ENCODE measurements at places on chromosomes 2 and 18. TPM values are rescaled to one million over a fixed set of nuclear protein-coding genes. Genes with fewer than 3 reads are reported as not detected.

DNA sequence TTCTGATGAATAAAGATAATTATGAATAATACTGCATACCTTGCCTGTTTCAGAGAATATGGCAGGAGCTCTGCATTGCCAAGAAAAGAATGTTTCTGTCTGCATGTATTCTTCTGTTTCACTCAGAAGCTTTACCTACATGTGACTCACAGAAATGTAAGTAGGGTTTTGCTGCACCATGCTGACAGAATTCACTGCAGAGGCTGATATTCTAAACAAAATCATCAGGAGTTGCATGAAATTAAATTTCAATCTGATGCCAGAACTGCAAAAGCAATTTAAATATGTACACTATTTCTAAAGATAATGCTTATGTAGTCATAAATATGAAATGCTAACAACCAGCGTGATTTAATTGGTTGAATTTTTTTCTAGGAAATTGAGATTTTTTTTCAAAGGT, 332.8 kb upstream of the FSHR start:
- no peak overlapping the region for H3K4me3 ChIP-seq
- H3K27me3 ChIP-seq, result no peaks in the 10 kb centered on the region
- no peaks in the 10 kb centered on the region for H3K4me1 ChIP-seq
- no peaks in the 10 kb centered on the region for H3K36me3 ChIP-seq
- DNase-seq, result no peak
- H3K27ac ChIP-seq, result no peak overlapping the region

GRCh38 chr2:810397-810796, 133.2 kb upstream of the TMEM18 start:
- H3K36me3 ChIP-seq, result no peaks in the 10 kb centered on the region
- H3K4me1 ChIP-seq, result no peaks in the 10 kb centered on the region
- H3K27me3 ChIP-seq, result no peaks in the 10 kb centered on the region
- H3K4me3 ChIP-seq, result no peak overlapping the region

- H3K36me3 ChIP-seq, result no peaks in the 10 kb centered on the region
- no peak for DNase-seq
- no peak overlapping the region for H3K27ac ChIP-seq
These were observed 935.3 kb upstream of the KLHL29 start for GRCh38 chr2:22449696-22450095.

The VAMP5 gene
- total RNA-seq, result 35.0 TPM

The APCDD1 gene
- total RNA-seq, result not detected
